Activated CD4-positive, alpha-beta T cell treated with anti-CD3 and anti-CD28 coated beads, Interleukin-2, Interleukin-6, amounts not matched to agents 100 ng/mL and 50 ng/mL, durations not matched to agents 16 hours and 8 hours (primary cell): ENCODE measurements at places on chromosomes 5 and 9.

- no peak for DNase-seq
Observed at GRCh38 chr5:170590566-170590965, 86.7 kb downstream of the KCNIP1 start.

- DNase-seq = no peak
Observed at GRCh38 chr5:1959231-1959630, 76.5 kb upstream of the IRX4 start.

DNA sequence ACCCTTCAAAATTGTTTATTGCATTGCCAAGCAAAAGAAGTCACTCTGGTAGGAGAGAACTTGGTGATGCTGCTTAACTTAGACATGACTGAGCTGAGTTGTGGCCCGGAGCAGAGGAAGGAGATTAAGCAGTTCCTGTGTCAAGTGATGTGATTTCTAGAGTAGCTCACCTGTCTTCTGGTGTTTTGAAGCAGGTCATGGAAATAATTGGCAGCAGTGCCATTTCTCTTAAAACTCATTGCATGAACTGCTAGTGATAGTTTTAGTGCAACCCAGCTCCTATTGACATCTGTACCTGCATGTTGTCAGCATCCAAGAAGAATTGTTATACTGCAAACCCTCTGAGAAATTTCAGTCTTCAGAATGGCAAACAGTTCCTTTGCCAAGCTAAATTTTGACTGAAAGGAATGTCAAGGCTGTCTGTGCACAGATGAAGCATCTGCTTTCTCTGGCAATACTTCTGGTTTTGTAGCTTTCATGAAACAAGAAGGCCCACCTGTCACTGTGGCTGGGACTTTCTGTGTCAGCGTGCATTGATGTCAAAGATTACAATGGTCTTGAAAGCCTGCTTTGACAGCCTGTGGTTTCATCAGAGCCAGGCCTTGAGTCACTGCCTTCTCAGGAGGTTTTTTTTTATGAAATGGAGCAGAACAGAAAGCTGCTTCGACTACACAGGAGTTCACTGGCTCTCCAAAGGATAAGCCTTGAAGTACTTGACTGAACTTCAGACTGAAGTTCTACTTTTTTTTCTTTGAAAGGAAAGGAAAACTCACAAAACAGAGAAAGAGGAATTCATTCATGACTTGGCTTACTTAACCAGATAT lies 90.6 kb downstream of the RALGPS1 start:
- peak; percentile 90 for DNase-seq

- no peak for DNase-seq
Observed at GRCh38 chr9:131161585-131161984, 36.2 kb downstream of the NUP214 start.

DNA sequence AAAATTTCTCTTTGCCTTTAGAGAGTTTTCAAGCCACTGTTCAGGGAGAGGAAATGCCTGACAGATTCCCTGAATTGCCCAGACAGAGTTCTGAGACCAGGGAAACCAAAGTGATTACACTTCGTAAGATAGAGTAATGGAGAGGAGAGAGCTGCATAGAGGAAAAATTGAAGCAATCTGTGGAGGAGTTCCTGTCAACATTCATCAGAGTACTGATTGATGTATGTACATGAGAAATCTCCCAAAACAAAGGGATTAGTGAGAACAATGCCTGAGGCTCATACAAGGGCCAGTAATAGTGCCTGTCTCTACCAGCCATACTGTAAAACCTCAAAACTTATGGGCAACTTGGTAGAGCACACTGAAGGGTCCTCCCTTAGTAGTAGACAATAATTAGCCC lies 79.0 kb upstream of the TRIM32 start:
- no peak for DNase-seq

DNA sequence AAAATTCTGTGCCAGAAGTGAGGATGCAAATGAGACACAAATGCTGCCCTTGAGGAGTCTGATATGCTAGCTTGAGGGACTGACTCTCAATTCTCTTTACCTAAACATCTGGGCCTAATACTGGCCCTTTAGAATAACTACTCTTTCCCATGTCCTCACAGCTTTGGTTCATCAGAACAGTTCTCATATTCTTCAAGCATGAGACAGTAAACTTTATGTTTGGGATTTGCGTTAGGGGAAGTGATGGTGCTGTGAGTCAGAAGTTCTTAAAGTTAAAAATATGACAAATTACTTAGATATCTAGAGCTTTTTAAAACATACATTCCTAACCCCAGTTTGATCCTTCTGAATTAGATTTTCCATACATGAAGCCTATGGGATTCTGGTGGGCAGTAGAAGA lies 665.0 kb upstream of the RGMB start:
- DNase-seq = no peak

- DNase-seq = no peak
Observed at GRCh38 chr9:134602547-134603362, 38.8 kb upstream of the COL5A1 start.

DNA sequence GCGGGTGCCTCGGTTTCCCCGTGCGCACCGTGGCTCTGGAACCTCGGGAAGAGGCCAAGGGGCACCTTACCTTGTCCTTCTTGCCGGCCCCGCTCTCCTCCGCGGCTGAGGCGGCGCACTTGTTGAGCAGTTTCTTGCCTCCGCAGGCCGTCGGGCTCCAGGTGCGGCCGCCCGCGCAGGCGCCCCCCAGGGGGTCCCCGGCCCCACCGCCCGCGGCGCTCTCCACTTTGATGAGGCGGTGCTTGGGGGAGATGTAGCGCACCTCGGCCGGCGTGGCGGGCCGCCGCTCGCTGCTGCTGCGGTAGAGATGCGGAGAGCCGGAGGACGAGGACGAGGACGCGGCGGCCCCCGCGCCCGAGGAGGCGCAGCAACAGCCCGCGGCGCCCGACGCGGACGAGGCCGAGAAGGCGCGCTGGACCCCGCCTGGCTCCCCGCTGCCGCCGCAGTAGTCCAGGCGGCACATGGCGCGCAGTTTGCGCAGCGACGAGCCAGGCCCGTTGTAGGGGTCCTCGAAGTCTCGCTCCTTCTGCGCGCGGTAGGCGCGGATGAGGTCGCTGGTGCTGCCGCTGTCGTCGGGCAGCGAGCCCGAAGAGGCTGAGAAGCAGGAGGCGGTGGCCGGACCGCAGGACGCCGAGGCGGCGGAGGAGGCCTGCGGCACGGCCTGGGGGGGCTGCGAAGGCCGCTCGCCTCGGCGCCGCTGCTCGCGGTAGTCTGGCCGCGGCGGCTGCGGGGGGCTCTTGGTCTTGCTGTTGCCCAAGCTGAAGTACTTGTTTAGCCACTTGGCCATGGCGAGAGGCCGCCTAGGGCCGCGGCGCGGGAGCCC lies 957 bp downstream of the SHB start:
- no peak for DNase-seq

DNA sequence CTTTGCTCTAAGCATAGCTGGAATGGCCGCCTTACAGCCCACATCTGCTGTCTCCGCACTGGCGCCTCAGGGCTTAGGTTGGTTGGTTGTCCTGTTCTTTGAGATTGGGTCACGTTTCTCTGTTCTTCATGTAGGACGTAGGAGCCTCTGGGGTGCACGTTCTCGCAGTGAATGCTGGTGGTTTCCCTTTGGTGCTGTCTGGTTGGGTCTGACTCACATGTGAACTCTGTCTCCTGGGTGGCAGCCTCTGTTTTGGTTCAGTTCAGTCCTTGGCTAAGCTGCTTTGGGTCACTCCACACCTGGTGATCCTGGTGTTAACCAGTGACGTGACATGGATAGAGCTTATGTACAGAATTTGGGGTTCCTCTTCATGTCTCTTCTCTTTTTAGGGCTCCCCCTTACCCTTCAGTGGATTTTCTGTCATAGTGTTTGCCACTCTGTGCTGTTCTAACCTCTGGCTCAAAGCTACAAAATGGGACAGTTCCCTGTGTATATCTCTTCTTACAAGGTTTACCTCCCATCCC lies 12.6 kb upstream of the LPCAT1 start:
- peak; percentile 84 for DNase-seq

DNA sequence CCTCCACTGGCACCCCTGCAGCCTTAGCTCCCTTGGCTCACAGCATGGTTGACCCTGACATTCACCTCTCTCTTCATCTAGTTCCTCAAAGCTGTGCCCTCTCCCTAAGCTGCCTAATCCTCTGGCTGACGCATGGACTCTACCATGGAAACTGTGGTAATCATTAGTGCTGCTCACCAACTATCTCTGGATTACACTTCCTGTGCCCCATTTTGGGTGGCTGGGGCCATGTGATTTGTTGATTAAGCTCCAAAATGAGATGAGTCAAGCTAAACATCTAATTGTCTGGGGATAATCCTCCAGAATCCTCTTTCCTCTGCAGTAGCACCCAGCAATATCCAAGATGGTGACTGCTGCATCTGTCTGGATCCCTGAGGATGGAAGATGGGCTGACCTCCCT lies 264.4 kb downstream of the SH3GL2 start:
- no peak for DNase-seq

- no peak for DNase-seq
Observed at GRCh38 chr5:9411142-9411541, 134.7 kb downstream of the SEMA5A start.

GRCh38 chr5:144598451-144599068 lies 427.9 kb downstream of the KCTD16 start:
- DNase-seq = no peak

- DNase-seq = no peak
Observed at GRCh38 chr9:133028221-133028620, 2.6 kb upstream of the GTF3C5 start.

DNA sequence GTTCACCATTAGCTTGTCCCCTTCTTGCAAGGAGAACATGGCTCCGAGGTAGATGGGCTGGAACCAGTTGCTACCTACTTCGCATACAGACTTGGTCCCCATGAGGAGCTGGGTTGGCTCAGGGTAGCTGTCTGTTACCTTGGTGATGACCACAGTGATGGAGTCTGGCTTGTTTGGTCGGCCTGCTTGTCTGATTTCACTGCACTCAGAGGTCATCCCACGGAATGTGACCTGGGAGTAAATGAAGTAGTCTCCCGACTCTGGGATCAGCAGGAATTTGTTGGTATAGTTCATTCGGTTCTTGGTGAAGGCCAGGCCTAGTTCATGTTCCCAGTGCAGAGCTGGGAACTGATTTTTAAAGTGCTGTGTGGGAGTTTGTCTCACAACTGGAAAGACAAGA lies 15.3 kb downstream of the TNFSF15 start:
- no peak for DNase-seq

DNA sequence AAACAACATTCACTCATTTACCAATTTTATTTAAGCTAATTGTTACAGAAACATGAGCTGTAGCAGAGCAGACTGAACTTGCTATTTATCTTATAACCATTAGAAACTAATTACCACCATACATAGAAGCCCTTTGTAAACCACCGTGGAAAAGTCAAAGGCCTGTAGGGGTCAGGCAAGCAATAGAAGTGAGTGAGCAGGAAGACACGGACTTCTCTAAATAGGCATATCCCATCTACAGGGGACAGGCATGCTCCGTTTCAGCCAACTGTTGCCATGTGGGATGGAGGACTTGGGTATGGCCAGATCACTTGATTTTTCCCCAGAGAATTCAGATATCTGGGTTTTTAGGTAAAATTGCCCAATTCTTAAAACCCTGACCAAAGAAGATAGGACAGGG lies 44.8 kb downstream of the PRRC1 start:
- no peak for DNase-seq

GRCh38 chr9:109360771-109361170 lies 39.9 kb upstream of the EPB41L4B start:
- no peak for DNase-seq

- no peak for DNase-seq
Observed at GRCh38 chr9:99052815-99053715, 51.8 kb upstream of the TGFBR1 start.

DNA sequence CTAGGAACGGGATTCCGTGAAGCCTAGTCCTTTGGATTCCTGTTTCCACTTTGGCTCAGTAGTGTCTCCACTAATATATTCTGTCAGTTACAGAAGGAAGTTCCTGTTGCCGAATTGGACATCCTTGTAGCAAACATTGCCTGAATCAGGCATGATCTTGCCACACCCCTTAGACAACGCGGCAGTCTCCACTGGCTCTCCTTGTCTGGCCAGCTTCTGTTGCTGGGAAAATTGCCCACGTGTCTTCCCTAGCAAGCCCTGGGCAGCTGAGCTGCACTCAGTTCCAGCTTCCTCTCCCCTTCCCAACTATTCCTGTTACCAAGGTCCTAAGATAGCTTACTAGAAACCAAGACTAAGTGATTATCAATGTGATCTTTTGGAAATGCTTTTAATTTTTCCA lies 316.6 kb upstream of the RIOK2 start:
- no peak for DNase-seq

- no peak for DNase-seq
Observed at GRCh38 chr5:39475881-39476842, 51.4 kb upstream of the DAB2 start.

GRCh38 chr5:80487444-80487828 lies 464 bp upstream of the FAM151B start:
- no peak for DNase-seq

DNA sequence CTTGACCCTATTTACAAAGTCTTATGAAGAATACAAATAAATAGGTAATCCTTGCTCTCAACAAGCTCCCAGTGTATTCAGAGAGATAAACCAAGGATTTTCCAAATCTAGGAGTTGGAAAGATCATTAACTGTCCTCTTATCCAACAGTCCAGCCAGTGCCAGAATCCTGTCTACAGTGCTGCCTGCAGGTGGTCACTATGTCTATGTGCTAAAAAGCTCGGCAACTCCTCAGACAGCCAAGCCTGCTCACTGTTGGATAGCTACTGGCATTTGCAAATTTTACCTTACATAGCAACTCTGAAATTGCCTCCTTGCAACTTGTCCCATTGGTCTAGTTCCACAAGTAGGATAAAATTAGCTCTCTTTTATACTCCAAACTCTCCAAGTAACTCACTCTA lies 187.4 kb downstream of the DCP2 start:
- DNase-seq = no peak

DNA sequence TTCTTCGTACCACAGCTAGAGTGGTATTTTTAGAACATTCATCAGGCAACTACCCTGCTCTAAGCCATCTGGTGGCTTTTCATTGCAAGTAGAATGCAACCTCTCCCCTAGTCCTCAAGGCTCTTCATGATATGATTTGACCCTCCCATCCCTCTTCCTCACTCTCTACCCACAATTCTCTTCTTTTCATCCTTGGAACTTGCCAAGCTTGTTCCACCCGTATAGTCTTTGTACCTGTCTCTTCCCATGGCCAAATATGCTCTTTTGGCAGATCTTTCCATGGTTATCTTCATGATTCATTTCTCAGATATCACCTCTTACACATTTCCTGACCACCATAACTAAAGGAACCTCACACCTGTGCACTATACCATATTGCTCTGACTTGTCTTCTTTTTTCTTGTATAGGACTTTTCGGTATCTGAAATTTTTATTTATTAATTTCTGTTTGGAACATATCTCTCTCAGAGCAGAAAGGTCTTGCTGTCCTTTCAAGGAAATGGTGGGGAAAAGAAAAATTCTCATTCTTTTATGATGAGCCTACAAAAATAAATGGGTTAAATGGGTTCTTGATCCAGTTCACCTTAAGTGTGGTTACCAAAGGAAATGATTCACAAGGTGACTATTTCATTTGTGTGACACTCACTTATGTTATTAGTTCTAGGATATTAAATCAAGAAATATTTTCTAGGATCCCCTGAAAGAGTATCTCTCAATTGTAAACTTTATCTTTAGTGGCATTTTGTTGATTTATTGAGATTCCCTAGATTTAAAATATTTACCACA lies 3.7 kb upstream of the CD274 start:
- DNase-seq = peak; percentile 50

GRCh38 chr5:150441813-150442698 lies 7.5 kb downstream of the RPS14 start:
- DNase-seq = no peak
